ENCODE measurements at places on chromosomes 1 and 21. TPM values are rescaled to one million over a fixed set of nuclear protein-coding genes. Genes with fewer than 3 reads are reported as not detected.

DNA sequence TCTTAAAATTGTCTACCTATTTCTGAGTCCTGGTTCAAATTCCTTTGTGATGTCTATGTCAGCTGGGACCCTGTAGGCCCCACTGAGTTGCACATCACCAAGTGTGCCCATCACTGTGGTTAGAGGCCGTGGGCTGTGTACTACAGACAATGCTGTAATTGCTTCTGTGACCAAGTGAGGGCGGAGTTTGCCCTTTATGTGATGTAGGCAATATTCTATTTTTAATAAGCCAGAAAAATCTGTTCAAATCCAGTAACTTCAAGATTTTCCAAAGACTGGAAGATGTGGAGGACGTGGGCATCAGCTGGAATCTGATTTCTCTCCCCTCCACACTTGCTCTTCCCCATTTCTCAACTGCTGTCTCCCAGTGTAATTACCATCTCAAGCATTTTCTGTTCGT is 215.4 kb downstream of the PBX1 start:
- H3K4me1 ChIP-seq: peaks cover 35% of the 10 kb centered on the region
- H3K27ac ChIP-seq: no peak overlapping the region
- no peak overlapping the region for H3K4me3 ChIP-seq
- H3K27me3 ChIP-seq: no peaks in the 10 kb centered on the region
- no peak for DNase-seq

DNA sequence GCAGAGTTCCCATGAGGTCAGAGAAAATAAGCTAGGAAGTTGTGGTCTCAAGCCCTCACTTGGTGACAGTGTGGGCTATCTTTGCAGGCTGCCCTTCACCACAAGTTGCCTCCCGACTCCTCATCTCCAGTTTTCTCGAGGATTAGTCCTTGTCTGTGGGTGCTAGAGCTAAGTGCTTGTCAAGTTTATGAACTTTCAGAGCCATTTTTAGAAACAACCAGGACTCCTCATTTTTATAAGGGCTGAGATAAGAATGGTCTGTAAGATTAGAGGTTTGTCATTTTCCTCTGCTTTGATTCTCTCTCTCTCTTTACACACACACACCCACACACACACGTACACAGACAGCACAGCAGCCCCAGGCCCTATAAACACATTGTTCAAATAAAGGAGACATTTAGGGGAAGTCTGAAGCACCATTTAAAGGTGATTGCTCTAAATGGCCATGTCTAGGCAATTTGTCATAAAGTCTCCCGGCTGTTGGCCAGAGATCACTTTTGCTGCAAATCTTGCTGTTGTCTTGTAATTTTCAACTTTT is 127.2 kb downstream of the LACTBL1 start:
- no peaks in the 10 kb centered on the region for H3K27me3 ChIP-seq
- peaks cover 21% of the 10 kb centered on the region for H3K4me1 ChIP-seq
- H3K36me3 ChIP-seq: no peaks in the 10 kb centered on the region
- no peak overlapping the region for H3K27ac ChIP-seq

DNA sequence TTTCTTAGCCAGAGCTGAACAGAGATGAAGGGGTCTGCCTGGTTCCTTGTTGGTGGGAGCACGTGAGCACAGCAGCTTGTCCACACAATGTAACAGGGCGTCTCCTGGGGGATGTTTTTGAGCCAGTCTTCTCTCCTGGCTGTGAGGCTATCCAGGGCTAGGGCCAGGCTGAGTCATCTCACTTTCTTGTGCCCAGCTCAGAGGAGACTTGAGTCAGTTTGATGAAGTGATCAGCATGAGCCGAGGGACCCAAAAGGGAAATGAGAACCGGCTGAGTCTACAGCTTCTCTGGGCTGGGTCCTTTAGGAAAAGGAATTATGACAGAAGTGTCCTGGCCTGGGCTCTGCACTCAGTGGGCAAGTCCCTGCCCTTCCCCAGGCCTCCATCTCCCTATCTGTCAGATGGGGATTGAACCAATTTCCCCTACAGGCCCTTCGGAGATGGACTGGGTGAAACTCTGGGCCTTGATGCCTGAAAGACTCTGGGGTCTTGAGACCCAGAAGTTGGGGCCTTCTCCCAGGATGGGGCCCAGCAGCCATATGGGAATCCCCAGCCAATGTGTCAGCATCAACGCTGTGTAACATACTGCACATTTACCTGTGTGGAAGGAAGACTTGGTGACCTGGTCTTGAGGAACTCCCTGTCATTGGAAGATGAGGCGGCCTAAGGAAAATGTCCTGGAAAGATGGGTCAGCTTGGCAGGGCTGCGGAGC is 36.6 kb downstream of the DMRTB1 start:
- no peaks in the 10 kb centered on the region for H3K4me1 ChIP-seq
- peaks cover 17% of the 10 kb centered on the region for H3K27me3 ChIP-seq
- no peak overlapping the region for H3K4me3 ChIP-seq
- DNase-seq: no peak
- H3K36me3 ChIP-seq: no peaks in the 10 kb centered on the region
- no peak overlapping the region for H3K27ac ChIP-seq

The CHIA gene
- total RNA-seq: not detected

All from osteocyte (in vitro differentiated cells).